Cerebellum (tissue), 4 donors: ENCODE measurements at places on chromosomes 6 and 20. TPM values are rescaled to one million over a fixed set of nuclear protein-coding genes. Genes with fewer than 3 reads are reported as not detected.

Gene IP6K3
- 0.27 TPM for total RNA-seq

Gene PDYN
- 0.45 TPM for total RNA-seq

Gene SYCP2
- total RNA-seq = 4.2 TPM

Gene MRS2
- total RNA-seq = 16.8 TPM

Gene KIAA0408
- total RNA-seq = 74.0 TPM

Gene GPSM3
- 0.82 TPM for total RNA-seq

Gene LY6G5C
- total RNA-seq = 3.4 TPM

Gene TFAP2A
- total RNA-seq = 17.1 TPM
